CD4-positive, alpha-beta T cell treated with Interleukin-1 beta for 1 hour (primary cell): ENCODE measurements at places on chromosomes 7 and 10.
A peak's percentile ranks its signal among the peaks of the same experiment; 100 is the strongest.

- DNase-seq = no peak
Measured at GRCh38 chr10:31921031-31921430, 7.6 kb downstream of the ARHGAP12 start.

DNA sequence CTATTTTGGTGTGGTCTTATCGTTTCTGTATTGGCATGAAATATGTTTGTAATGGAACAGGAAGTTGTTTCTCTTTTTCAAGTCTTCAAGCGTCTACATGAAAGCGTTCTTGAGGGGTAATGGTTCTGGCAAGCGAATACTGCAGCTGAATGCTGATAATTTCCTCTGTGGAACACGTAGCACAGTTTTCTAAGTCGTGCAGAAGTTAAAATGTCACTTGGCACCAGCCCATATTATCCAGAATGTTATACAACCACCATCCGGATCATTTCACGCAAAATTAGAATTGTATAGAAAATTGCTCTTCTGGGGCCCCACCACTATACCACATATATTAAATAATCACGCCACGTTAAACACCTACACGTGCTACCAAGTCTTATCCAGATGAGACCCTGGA lies 354.3 kb downstream of the CALN1 start:
- DNase-seq = no peak

DNA sequence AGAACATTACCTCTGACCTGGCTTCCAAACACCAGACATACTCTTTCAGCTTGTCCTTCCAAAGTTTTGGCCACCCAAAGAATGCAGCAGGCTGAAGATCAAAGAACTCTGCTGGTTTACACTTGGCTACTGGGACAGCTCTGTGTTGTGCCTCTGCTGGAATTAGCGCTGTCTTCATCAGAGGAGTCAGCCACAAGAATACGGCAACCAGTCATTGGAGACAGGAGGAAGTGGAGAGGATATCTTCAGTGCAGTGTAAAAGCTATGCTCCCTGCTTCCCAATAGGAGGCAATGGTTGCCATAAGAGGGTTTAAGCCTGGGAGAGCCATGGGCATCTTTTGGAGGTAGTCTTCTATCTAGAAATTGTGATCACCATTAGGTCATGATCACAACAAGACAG lies 126.7 kb upstream of the WNT16 start:
- DNase-seq = no peak

GRCh38 chr7:148915211-148915610 lies 31.1 kb upstream of the EZH2 start:
- no peak for DNase-seq

GRCh38 chr10:118572256-118573041 lies 23.0 kb downstream of the PRLHR start:
- DNase-seq = no peak

DNA sequence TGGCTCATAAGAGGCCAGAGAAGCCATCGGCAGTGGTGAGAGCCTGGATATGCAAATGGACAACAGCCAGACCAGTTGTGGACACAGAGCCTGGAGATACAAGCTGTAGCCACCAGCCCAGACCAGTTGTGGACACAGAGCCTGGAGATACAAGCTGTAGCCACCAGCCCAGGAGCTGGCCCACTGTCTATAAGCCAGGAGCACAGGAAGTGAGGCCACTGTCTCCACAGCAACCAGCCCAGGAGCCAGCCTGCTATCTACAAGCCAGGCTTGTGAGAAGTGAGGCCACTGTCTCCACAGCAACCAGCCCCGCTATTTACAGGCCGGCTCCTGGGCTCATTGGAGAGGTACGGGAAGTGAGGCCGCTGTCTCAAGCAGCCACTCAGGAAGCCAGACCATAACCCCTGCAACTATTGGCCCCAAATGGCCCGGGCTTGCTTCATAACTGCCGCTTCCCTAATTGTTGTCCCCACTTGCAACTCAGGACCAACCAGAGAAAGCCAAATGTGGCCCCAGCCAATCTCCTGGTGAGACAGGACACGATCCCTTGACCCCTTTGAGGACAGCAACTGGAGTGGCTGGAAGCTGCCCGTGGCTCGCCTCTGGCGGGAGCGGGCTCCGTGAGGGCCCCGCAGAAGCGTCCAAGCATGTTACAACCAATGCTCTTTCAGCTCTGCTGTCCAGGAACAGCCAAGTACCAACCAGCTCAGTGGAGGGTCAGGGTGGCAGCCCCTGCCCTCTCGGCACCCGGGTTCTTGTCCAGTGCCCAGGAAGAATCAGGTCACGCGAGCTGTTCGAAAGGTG lies 44.1 kb upstream of the CNPY1 start:
- DNase-seq = peak; percentile 82

- no peak for DNase-seq
Measured at GRCh38 chr7:2781636-2782035, 62.5 kb downstream of the GNA12 start.

- no peak for DNase-seq
Measured at GRCh38 chr7:42046483-42046882, 190.5 kb downstream of the GLI3 start.
